Mammary microvascular endothelial cell (primary cell): ENCODE measurements at places on chromosomes 5 and 9. TPM values are rescaled to one million over a fixed set of nuclear protein-coding genes. Genes with fewer than 3 reads are reported as not detected.

The C9orf40 gene
- total RNA-seq = 9.5 and 10.4 TPM in 2 replicates

The EIF4E1B gene
- total RNA-seq = not detected in 2 replicates

The PCDH12 gene
- total RNA-seq = 14.2 and 17.1 TPM in 2 replicates

The MAMDC2 gene
- total RNA-seq = 4.0 and 4.9 TPM in 2 replicates

The PCDHA4 gene
- total RNA-seq = 0.05 TPM in 1 of 2 replicates, not detected in the other

The GLRA1 gene
- not detected in 2 replicates for total RNA-seq

The IL3 gene
- not detected in 2 replicates for total RNA-seq
